ENCODE measurements at places on chromosomes 4 and X. TPM values are rescaled to one million over a fixed set of nuclear protein-coding genes. Genes with fewer than 3 reads are reported as not detected.

GRCh38 chr4:114907568-114907967 lies 205.9 kb downstream of the NDST4 start:
- H3K27ac ChIP-seq = no peak overlapping the region
- no peak overlapping the region for H3K4me3 ChIP-seq
- no peaks in the 10 kb centered on the region for H3K4me1 ChIP-seq
- DNase-seq = no peak
- no peaks in the 10 kb centered on the region for H3K36me3 ChIP-seq

GRCh38 chr4:54497947-54498346 lies 159.8 kb upstream of the KIT start:
- H3K4me1 ChIP-seq = peaks cover 4% of the 10 kb centered on the region
- no peak overlapping the region for H3K4me3 ChIP-seq
- DNase-seq = no peak
- no peak overlapping the region for H3K27ac ChIP-seq

- DNase-seq = no peak
- no peaks in the 10 kb centered on the region for H3K36me3 ChIP-seq
These were observed 578 bp downstream of the CHIC2 start for GRCh38 chr4:54063737-54064316.

DNA sequence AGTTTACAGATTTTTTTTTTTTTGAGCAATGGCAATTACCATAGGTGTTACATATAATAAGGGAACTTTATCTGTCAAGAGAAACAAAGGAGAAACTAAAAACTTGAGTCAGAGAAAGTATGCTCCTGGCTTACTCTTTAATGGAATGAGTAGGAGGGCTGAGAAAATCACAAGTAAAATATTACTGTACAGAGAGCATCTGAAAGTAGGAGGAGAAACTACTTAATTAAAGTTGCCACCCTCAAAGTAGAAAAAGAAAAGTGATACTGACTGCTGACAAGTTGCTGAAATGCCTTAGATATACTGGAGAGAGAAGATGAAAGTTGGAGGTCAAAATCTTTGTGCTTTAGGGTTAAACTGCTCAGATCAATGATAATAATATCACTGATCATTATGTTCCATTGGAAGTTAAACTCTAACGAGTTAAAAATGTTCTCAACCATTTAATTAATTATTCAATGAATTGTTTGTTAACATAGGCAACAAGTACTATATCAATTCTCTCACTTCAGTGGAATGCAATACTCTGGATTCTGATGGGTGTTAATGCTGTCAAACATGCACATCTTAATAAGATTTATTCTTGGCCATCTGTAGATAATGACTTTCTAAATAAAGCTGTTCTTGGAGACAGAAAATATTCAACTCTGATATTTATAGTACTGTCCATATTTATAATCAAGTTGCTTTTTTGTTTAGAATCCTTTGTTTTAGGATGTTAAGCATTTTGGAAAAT lies 61.2 kb upstream of the CAMK2D start:
- no peaks in the 10 kb centered on the region for H3K27me3 ChIP-seq
- H3K4me3 ChIP-seq = no peak overlapping the region
- no peak for DNase-seq
- H3K27ac ChIP-seq = no peak overlapping the region

- no peaks in the 10 kb centered on the region for H3K27me3 ChIP-seq
- no peaks in the 10 kb centered on the region for H3K36me3 ChIP-seq
- DNase-seq = no peak
- no peak overlapping the region for H3K27ac ChIP-seq
These were observed 35.3 kb downstream of the AREG start for GRCh38 chr4:74480267-74480666.

DNA sequence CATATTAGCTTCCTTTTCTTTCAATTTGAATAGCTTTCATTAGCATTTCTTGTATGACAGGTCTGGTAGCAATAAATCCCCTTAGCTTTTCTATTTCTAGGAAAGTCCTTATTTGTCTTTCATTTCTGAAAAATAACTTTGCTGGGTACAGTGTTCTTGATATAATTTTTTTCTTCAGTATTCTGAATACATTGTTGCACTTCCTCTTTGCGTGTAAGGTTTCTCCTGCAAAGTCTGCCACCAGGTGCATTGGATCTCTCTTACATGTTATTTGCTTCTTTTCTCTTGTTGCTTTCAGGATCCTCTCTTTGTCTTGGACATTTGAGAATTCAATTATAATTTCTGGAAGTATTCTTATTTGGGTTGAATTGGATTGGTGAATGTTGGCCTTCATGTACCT lies 663.7 kb downstream of the GRXCR1 start:
- no peaks in the 10 kb centered on the region for H3K36me3 ChIP-seq
- H3K27me3 ChIP-seq = no peaks in the 10 kb centered on the region
- H3K4me3 ChIP-seq = no peak overlapping the region
- H3K27ac ChIP-seq = no peak overlapping the region

- DNase-seq = no peak
- H3K36me3 ChIP-seq = no peaks in the 10 kb centered on the region
- no peaks in the 10 kb centered on the region for H3K4me1 ChIP-seq
- no peak overlapping the region for H3K4me3 ChIP-seq
- H3K27me3 ChIP-seq = no peaks in the 10 kb centered on the region
These were observed 512.4 kb upstream of the KLHL4 start for GRCh38 chrX:87005183-87005582.

DNA sequence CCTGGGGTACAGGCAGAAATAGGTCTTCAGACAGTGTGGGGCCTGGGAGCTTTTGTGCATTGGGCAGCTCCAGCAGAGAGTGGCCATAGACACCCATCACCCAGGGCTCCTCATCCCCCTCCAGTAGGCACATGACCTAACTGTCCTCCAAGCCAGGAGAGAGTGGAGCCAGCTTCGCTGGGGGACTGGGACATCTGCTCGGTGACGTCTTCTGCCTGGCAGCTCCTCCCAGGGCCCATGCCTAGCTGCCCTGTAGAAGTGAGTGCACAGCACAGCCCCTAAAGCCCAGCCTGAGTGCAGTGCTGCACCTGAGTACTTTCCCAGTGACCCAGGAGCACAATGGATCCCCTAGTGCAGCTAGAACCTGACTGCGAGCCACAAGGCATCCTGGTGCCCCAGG lies 279.7 kb upstream of the SLC7A11 start:
- no peak overlapping the region for H3K27ac ChIP-seq
- H3K4me1 ChIP-seq = no peaks in the 10 kb centered on the region
- H3K27me3 ChIP-seq = no peaks in the 10 kb centered on the region
- H3K4me3 ChIP-seq = no peak overlapping the region
- H3K36me3 ChIP-seq = no peaks in the 10 kb centered on the region

GRCh38 chr4:27714073-27714472 lies 853.4 kb downstream of the STIM2 start:
- H3K36me3 ChIP-seq = no peaks in the 10 kb centered on the region
- H3K4me1 ChIP-seq = no peaks in the 10 kb centered on the region
- no peak overlapping the region for H3K4me3 ChIP-seq
- no peaks in the 10 kb centered on the region for H3K27me3 ChIP-seq
- DNase-seq = no peak

GRCh38 chrX:13086076-13086475 lies 41.7 kb upstream of the FAM9C start:
- H3K27me3 ChIP-seq = no peaks in the 10 kb centered on the region
- DNase-seq = no peak
- H3K4me3 ChIP-seq = peak overlapping the region; percentile 54
- H3K4me1 ChIP-seq = peaks cover 62% of the 10 kb centered on the region
- no peaks in the 10 kb centered on the region for H3K36me3 ChIP-seq

GRCh38 chrX:40147126-40147952 lies 49.6 kb upstream of the BCOR start:
- no peak overlapping the region for H3K27ac ChIP-seq
- no peaks in the 10 kb centered on the region for H3K36me3 ChIP-seq
- peaks cover 75% of the 10 kb centered on the region for H3K4me1 ChIP-seq
- no peak overlapping the region for H3K4me3 ChIP-seq

- H3K27me3 ChIP-seq = no peaks in the 10 kb centered on the region
- no peak overlapping the region for H3K27ac ChIP-seq
- no peak for DNase-seq
These were observed 55.8 kb downstream of the C4orf50 start for GRCh38 chr4:5962416-5962815.

DNA sequence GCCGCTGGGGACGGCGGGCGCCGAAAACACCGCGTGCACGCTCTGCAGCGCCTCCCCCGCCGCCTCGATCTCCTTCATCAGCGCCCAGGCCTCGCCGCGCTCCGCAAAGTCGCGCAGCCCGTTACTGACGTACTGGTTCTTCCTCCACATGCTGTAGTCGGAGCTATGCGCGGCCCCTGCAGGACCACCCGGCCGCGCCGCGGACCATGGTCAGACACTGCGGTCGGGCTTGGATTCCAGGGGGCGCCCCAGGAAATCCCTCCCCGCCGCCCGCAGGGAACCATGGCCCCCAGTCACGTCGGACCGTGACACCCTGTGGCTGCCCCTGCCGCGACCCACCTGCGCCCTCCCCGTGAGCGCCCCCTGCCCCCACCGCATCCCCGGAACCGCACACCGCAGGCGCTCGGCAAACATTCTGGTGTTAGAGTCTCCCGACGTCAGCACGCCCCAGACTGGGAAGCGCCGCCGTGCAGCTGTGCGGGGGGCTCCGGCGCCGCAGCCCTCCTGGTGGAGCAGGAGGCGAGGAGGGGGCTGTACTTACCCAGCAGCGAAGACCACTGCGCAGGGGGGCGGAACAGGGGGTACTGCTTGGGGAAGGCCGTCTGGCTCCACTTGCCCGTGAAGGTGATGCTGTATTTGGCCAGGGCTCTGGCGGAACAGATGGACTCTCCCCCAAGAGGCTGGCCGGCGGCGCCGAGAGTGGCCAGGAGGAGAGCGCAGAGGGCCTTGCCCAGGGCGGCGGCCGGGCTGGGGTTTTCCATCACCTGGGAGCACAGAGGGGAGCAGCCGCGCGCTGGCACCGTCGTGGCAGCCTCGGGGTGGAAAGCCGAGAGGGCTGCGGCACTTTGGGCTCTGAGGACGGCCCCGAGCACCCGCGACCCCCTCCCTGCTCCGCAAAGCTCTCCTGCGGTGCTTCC lies 814 bp downstream of the SPON2 start:
- H3K4me3 ChIP-seq = peak overlapping the region; percentile 40
- no peaks in the 10 kb centered on the region for H3K36me3 ChIP-seq
- DNase-seq = peak; percentile 57
- peaks cover 14% of the 10 kb centered on the region for H3K4me1 ChIP-seq
- peaks cover 76% of the 10 kb centered on the region for H3K27me3 ChIP-seq

DNA sequence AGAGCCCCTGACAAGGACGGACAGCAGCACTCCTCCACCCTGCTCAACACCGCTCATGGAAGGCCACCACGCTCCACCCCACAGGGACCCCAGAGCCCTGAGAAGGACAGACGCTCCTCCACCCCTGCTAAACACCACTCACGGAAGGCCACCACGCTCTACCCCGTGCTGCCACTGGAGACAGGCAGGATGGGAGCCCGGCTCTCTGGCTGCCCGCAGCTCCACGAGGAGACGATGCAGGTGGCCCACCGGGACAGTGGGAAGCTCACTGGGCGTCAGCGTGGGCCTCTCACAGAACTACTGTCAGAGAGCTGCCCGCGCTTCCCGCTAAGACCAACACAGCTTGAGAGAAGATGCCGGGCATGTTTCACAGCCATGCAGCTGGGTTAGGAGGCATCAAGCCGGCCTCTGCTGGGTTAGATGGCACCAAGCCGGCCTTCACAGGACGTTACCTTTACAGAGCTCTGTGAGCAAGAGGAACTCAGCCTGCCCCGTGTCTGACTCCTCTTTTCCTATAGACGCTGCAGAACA lies 20.8 kb downstream of the GAK start:
- no peak overlapping the region for H3K27ac ChIP-seq
- DNase-seq = no peak
- peaks cover 59% of the 10 kb centered on the region for H3K36me3 ChIP-seq
- no peaks in the 10 kb centered on the region for H3K27me3 ChIP-seq
- peaks cover 13% of the 10 kb centered on the region for H3K4me1 ChIP-seq
- H3K4me3 ChIP-seq = no peak overlapping the region

DNA sequence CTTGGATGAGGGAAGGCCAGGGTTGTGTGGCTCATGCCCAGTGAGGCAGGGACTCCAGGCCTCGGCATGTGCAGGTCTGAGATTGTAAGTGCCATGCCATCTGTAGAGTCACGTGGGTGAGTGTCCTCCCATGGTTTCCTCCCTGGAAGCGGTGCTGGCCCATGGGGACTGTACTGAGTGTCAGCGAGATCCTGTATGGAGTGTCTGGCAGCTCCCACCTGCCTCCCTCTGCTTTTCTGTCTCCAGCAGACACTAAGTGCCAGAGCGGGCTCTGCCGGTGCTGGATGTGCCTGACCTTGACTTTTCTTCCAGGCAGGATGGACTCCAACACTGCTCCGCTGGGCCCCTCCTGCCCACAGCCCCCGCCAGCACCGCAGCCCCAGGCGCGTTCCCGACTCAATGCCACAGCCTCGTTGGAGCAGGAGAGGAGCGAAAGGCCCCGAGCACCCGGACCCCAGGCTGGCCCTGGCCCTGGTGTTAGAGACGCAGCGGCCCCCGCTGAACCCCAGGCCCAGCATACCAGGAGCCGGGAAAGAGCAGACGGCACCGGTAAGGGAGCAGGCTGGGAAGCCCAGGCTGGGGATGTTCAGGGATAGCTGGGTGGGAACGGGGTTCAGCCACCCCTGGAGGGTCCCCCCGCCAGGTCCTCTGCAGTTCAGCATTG lies 7.6 kb downstream of the WFS1 start:
- no peaks in the 10 kb centered on the region for H3K27me3 ChIP-seq
- no peak for DNase-seq
- no peaks in the 10 kb centered on the region for H3K4me1 ChIP-seq
- no peak overlapping the region for H3K27ac ChIP-seq
- no peak overlapping the region for H3K4me3 ChIP-seq

DNA sequence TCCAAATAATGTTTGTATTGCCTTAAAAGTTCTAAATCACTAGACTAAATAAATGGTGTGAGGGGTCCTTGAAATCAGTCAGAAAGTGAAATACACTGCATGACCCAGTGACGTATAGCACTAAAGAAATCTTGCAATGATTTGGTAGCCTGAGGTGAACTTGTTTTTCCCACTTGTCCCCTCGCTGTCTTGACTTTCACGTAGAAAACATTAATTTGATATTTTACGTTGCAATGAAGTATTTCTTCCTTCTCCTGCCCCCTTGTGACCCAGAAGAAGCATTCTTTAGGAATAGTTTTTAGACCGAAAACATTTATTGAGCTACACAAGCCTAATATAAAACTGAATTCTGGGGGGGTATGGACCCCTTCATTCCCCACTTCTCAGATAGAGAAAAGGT lies 3.7 kb downstream of the KLB start:
- H3K27me3 ChIP-seq = no peaks in the 10 kb centered on the region
- H3K36me3 ChIP-seq = no peaks in the 10 kb centered on the region
- no peak for DNase-seq
- no peak overlapping the region for H3K27ac ChIP-seq
- no peak overlapping the region for H3K4me3 ChIP-seq

FAAH2 gene
- 24.5 TPM for total RNA-seq

WNK3 gene
- total RNA-seq = 1.9 TPM

ATP2B3 gene
- total RNA-seq = 0.09 TPM

HSFX4 gene
- total RNA-seq = 0.28 TPM

CTAG2 gene
- not detected for total RNA-seq

CSAG2 gene
- not detected for total RNA-seq
